ENCODE measurements at places on chromosomes 16 and 17.

GRCh38 chr17:38673707-38674013 is 1.1 kb downstream of the EPOP start:
- no peak for DNase-seq

GRCh38 chr17:79737922-79738578 is 7.3 kb downstream of the ENPP7 start:
- DNase-seq: no peak

DNA sequence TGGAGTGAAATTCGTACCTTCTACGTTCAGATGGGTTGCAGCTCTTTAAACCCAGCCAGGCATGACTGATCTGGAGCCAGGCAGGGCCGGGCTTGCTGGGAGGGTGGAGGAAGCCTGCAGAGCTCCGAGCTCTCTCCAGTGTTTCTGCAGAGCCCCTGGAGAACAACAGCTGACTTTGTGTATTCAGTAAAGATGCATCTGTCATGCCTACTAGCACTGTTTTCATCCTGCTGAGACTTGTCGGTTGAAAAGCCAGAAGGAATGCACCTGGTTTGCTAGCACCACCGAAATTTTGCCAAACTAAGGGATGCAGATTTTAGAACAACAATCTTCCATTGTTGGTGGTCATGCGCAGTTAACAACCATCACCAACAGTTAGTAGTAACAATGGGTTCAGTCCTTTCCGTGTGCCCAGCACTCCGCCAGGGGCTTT is 22.4 kb upstream of the SCNN1B start:
- DNase-seq: peak; percentile 89

DNA sequence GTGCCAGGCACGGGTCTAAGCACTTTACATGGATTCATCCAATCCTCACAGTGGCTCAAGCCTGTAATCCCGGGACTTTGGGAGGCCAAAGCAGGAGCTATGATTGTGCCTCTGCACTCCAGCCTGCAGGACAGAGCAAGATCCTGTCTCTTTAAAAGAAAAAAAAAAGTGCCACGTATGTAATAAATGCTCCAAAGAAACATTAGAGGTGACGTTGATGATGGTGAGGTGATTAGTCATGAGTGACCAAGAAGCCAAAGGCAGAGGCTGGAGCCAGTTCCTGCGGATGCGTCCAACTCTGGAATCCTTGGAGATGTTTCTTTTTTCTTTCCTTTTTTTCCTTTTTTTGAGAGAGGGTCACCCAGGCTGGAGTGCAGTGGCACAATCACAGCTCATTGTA is 59.4 kb upstream of the SIAH1 start:
- no peak for DNase-seq

GRCh38 chr16:11121914-11122692 is 133.9 kb downstream of the SOCS1 start:
- DNase-seq: no peak

- DNase-seq: peak; percentile 49
Measured at GRCh38 chr17:58172369-58173071, 5.7 kb downstream of the OR4D2 start.

GRCh38 chr17:52648995-52649394 is 490.5 kb upstream of the CA10 start:
- no peak for DNase-seq

- no peak for DNase-seq
Measured at GRCh38 chr17:869086-869485, 86.9 kb downstream of the MRM3 start.

GRCh38 chr16:89007371-89008249 is 30.6 kb upstream of the CBFA2T3 start:
- DNase-seq: no peak

DNA sequence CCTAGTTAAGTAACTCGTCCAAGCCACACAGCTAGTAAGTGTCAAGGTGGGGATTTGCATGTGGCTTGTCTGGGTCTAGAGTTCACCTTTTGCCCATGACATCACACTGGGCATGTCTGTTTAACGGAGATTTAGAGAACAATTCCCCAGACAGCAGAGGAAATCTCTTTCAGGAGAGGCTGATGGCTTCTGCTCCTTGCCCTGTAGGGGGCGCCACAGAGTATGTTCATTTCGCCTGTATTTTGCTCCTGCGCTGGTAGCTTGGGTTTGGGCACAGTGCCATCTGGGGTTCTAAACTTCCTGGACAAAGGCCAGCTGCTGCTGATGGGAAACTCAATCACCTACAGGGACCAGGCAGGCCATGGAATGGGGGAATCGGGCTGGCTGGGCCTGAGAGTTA is 20.4 kb downstream of the OTOA start:
- peak; percentile 23 for DNase-seq

- DNase-seq: no peak
Measured at GRCh38 chr16:72620348-72620747, 427.6 kb downstream of the ZFHX3 start.

GRCh38 chr17:8857919-8858318 is 9.6 kb downstream of the PIK3R6 start:
- no peak for DNase-seq

DNA sequence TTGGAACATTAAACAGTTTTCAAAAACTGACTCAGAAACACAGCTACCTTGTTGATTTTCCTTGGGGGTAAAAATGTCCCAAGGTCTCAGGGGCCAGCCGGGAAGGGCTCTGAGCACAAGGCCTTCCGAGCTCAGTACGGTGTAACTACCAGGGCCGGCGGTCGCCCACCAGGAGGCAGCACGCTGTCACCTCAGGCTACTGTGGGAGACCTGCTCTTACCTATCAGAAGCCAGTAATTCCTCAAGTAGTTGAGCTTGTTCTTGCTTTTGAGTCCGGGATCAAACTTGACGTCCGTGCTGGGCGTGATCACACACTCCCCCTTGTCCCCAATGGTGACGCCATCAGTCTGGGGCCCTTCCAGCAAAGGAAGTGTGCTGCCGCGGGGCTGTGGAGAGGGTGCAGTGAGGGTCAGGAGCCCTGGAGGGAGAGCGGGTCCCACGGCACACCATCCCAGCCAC is 43.4 kb upstream of the ICAM2 start:
- no peak for DNase-seq

- DNase-seq: no peak
Measured at GRCh38 chr16:54398986-54399385, 112.4 kb upstream of the IRX3 start.

DNA sequence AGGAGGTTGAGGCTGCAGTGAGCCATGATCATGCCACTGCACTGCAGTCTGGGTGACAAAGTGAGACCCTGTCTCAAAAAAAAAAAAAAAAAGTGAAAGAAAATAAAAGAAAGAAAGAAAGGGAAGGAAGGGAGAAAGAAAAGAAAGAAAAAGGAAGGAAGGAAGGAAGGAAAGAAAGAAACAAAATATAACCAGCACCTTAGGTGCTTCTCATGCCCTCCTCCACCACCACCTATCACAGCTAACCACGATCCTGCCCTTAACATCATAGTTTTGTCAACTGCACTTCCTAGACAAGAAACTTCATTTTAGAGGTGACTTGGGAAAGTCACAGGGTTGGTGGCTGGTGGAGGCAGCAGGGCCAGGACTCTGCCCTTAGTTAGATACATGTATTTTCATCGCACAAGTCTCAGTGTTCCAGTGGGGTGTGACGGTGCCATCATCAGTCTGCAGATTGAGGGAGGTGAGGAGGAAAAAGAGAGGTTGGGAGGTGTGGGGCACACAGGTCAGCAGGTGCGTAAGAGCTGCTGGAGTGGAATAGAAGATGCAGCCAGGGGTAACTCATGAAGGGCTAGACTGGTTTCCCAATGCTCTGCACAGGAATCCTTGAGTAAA is 10.0 kb downstream of the SUPT4H1 start:
- DNase-seq: no peak

DNA sequence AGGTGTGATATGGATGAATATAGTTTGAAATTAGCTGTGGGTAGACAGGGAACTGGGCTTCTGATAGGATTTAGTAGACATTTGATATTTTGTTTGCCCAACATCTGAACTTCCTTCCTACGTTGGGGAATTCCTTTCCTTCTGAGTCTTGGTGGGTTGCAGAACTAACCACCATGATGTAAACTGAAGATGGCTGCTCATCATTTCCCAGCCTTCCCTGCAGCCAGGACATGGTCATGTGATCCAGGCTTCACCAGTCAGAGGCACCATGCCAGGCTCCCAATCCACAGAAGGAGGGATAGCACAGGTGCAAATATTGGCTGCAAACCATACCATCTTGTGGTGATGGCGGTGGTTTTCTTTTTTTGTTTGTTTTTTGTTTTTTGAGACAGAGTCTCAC is 57.4 kb downstream of the EMP2 start:
- no peak for DNase-seq

DNA sequence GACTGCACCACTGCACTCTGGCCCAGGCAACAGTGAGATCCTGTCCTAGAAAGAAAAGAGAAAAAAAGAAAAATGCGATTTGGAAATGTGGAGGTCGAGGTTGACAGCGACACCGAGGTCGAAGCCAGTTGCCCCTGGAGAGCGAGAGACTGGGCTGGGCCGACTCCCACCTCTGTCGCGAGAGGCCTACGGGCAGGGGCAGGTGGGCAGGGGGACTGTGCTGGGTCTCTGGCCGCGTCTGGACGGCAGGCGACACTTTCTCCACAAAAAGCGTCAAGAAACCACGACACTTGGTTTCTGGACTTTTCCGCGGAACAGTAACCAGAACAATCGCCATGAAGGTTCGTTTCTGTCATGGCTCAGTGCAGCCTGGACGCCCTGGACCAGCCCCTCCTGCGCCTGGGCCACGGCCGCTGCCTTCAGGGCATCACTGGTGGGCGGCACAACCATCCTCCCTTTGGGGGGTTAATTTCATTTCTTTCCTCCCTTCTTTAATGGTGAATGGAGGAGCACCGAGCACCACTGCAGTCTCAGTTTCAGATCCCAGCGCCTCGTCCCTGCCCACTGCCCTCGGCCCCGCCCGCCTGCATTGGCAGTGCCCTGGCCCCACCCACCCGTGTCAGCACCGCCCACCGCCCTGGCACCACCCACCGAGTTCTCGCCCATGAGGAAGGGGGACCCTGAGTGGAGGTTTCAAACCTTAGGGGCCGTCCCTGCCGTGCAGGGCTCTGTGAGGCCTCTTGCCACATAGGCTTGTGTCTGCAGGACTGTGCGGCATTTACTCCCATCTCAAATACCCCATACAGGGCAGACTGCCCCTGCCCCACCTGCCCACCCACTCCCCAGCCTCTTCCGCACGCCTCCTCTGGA is 18.5 kb upstream of the CDH15 start:
- no peak for DNase-seq

DNA sequence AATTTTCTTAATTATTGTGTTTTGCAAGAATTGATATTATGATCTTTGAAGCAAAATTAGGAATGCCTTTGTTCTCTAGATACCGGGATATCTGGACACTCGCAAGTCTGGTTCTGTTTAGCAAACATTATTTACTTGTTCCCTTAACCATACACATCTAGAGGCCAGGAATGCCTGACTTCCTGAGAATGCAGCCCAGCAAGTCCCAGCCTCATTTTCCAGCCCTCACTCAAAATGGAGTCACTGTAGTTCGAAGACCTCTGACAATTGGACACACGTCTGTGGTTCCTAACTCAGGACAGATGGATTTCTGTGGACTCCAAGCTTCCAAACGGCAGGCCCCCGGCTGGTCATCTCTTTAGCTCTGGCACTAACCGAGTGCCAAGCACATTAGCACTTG is 355.4 kb upstream of the RBFOX1 start:
- no peak for DNase-seq

DNA sequence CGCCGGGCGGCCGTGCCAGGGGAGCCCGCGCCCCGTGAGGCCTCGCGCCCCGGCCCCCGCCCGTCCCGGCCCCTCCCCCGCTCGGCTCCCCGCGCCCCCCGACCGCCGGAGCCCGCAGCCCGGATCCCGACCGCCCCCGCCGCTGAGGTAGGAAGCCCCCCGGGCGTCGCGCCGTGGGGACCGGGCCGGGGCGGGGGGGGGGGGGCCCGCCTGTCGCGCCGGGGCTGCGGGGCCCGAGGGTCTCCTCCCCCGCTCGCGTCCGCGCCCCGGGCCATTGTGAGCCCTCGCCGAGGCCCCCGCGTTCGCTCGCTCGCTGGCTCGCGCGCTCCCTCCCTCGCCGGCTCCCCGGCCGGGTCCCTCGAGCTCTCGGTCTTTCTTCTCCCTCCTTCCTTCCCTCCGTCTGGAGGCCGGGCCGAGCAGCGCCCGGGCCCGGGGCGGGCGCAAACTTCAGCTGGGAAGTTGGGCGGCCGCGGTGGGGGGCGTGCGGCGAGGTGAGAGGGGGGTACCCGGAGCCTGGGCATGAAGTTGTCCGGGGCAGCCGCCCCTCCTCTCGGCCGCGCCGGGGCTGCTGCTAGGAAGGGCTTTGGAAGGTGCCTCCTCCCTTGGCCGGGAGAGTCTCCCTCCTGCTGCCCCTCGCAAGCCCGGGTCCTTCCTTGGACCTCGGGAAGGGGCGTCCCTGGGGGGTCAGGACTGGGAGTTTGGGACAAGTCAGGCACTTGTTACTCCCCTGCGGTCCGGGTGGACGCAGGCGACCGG is 419 bp downstream of the GLIS2 start:
- no peak for DNase-seq

GRCh38 chr17:7221278-7222092 is 1.7 kb downstream of the ACADVL start:
- DNase-seq: no peak

DNA sequence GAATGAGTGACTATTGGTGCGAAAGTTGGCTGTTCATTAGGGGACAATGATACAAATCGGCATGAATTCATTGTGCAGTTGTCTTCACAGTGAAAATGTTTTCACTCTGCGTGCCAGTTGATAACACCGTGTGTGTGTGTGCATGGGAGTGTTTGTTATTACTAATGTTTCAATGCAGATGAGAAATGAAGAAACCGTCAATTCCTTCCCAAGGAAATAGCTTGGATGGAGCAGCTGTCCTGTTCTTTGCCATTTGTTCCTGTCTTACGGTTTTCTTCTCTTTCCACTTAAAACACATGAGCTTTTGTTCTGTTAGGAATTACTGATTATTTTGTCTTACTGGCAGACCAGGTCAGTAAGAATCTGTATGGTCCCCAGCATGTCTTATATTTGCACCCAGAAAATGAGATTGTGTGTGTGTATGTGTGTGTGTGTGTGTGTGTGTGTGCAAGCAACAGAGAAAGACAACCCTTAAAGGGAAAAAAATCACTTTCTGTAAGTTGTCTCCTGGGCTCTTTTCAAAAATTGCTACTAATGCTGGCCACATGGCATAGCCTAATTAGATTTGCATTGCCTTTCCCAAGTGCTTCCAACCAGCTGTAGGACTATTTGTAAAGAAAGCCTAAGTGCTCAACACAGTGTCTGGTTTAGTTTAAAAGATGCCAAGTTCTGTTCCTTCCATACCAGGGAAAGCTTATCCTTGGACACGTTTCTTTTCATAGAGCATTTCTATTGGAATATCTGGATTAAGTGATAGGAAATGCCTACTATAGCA is 23.8 kb downstream of the SHISA9 start:
- no peak for DNase-seq
